Erythroblast (primary cell): ENCODE measurements at places on chromosomes 11 and 22.
A peak's percentile ranks its signal among the peaks of the same experiment; 100 is the strongest.

DNA sequence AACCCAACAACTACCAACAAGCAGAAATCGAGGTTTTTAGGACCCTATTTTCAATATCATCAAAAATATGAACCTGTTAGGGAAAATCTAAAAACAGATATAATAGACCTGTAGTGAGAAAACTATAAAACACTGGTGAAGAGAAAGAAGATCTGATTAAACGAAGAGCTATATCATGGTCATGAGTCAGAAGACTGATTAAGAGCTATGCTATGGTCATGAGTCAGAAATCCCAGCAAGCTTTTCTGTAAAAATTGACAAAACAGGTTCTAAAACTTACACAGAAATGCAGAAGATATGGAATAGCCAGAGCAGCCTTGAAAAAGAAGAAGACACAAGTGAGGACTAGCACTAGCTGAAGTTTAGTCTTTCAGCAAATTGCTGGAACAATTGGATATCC is 345.0 kb downstream of the TBC1D22A start:
- peak; percentile 57 for DNase-seq

DNA sequence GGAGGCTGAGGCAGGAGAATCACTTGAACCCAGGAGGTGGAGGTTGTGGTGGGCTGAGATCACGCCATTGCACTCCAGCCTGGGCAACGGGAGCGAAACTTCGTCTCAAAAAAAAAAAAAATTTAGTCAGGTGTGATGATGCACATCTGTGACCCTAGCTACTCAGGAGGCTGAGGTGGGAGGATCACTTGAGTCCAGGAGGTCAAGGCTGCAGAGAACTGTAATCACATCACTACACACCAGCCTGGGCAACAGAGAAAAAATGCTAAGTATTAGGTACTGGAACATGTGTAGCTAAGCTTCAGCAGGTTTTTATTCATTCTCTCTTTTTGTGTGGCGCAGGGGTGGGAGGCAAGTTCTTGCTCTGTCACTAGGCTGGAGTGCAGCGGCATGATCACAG is 64.2 kb upstream of the SLN start:
- DNase-seq: no peak

- DNase-seq: no peak
Measured at GRCh38 chr11:61061081-61061826, 41.0 kb upstream of the CD5 start.

DNA sequence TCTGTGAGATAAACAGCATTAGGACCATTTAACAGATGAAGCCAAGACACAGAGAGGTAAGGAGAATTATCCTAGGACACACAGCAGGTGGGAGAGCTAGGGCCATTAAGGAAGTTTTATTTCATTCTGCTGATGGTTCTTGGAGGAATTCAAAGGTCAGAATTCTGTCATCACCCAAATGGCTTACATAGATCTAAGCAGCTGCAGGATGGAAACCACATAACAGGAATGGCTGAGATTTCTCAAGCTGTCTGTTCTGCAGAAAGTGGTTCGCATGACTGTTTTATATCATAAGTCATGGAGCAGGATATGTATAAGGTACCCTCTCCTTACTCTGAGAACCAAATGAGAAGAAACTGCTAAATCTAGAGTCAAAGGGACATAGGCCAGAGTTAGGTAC is 163.2 kb upstream of the NARS2 start:
- DNase-seq: no peak

- peak; percentile 75 for DNase-seq
Measured at GRCh38 chr11:68206211-68206610, 6.9 kb downstream of the KMT5B start.

GRCh38 chr22:44684506-44685383 is 17.3 kb upstream of the PRR5 start:
- DNase-seq: peak; percentile 97

DNA sequence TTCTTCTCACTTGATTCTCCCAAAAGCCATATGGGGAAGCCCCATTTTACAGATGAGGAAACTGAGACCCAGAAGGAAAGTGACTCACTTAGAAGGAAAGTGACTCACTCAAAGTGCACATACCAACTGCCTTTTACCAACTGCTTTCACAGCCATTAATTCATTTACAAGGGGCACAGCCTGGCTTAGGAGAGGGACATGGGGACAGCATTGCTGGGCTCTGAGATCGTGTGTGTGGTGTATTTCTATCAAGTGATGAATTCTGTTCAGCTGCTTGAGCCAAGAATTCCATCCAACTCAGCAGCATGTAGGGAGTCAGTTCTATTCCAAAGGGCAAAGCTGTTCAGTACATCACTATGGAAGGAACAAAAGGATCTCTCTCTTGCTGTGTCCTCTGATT is 23.5 kb upstream of the PAK1 start:
- no peak for DNase-seq

DNA sequence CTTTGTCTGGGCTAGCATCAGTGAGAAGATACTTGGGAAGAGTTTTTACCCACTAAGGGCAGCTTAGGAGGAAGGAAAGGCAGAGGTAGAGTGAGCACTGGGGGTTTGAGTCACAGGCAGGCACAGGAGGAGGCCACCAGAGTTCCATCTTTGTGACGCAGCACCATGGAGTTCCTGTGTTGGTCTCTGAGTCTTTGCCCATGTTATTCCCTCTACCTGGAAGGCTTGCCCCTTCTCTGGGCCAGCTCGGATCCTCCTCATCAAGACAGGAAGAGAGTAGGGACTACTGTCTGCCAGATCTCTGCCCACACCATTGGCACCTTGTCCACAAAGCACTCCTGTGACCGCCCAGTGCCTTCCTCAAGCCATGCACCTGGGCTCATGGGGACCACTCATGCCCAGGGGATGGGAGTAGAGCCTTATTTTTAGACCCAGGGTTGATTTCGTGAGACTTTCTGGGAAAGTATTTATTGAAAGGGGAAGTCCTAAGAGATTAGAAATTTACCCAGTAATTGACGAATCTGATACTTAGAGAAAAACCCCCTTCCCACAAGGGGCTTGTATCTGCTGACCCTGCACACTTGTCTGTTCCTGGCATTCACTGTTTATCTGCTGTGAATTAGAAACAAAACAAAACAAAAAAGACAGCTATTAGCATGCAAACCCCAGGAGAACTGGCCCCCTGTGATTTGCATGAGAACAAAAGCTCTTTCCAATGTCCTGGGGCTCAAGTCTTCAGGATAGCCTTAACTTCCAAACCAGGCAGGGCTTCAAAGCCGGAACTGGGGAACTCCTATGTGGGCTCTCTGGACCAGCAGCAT is 35.9 kb upstream of the MYEOV start:
- no peak for DNase-seq

DNA sequence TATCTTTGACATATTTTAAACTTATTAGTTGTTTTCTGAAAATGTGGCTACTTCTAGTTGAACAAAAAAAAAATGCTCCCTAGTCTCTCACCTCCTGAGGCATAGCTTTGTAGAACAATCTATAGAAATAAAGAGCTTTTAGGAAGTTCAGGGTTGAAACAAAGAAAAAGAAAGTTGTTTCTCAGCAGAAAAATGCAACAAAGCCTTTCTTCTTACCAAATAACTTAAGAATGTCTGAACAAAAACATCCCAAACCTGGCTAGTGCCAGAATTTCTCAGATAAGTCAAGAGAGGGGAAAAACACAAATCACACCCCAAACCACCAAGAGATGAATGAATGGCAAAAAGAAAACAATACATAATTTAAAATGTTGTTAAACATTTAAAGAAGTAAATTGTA is 114.1 kb downstream of the MAML2 start:
- DNase-seq: no peak

DNA sequence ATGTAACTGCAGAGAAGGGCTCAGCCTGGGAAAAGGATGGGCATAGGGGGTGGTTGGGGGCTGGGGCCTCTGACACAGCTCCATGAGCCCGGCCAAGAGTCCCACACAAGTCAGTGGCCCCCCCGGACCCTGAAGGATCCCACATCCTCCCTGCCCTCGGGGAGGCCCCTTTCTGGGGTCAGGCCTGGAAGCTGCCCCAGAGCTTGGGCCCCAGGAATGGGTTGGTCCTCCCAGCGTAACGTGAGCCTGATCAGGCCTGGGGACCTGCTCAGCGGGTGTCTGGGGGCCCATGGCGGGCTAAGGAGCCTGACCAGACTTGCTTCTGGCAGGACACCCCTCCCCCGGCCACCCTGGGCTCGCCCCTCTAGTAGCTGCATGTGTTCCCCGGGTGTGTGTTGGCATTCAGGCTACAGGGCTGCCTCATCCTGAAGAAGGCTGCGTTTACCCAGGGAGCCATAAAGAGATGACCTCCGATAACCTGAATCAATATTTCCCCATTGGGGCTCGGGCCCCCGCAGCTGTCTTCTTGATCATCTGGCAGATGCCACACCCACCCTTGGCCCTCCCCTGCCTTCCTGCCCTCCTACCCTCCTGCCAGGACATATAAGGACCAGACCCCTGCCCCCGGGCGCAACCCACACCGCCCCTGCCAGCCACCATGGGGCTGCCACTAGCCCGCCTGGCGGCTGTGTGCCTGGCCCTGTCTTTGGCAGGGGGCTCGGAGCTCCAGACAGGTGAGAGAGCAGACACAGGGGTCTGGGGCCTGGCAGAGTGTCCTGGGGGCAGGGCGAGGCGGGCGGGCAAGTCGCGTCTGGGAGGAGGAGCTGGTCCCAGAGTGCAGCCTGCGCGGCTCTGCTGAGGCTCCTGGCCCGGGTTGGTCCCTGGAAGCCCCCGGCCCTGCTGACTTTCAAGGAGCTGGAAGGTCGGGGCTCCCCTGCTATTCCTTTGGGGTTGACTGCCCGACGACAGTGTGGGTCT is at the start of gene MUC2:
Gene MUC2, plus strand, starts transcription at position 631 of the 978 bp plus-strand sequence.
- DNase-seq: no peak

GRCh38 chr22:25777870-25778269 is 35.9 kb downstream of the MYO18B start:
- peak; percentile 47 for DNase-seq

DNA sequence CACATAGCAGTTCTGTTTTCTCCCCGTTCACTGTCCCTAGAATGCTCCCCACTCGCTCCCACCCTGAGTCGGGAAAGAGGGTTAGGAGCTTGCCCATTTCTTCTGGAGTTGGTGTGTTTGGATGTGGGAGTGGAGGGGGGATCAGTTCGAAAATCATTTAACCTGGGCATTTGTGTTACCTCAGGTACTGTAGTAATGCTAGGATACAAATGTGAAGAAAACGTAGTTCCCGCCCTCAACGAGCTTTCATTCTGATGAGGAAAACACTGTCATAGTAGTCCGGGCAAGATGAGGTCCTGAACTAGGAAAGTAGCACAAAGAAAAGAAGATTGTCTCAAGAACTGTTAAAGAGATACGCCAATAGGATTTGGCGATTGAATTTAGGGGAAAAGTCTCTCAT is 539 bp downstream of the SDHD start:
- peak; percentile 50 for DNase-seq

DNA sequence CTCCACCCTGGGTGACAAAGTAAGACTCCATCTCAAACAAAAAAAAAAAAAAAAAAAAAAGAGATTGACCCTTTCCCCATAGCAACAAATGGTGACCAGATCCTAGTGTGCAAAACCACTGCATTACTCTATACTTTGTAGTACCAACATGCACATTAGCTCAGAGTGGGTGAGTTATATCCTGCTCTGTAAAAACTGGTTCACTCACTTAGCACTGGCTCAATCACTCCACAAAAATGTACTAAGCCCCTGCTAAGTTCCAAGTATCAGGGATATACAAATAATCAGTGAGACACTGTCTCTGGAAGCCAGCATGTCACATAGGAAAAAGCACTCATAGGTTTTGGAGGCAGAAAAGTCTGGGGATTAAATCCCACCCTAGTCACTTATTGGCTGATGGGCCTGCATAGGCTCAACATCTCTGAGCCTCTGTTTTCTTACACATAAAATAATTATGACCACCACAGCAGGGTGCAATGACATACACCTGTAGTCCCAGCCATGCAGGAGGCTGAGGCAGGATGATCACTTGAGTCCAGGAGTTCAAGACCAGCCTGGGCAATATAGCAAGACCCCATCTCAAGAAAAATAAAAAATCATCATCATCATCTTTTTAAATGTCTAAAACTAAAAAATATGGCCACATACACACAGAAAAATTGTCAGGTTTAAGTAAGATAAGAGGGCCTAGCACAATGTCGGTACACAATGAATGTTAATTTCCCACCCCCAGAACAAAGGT is 11.9 kb downstream of the FAM168A start:
- no peak for DNase-seq

- no peak for DNase-seq
Measured at GRCh38 chr11:33861386-33861785, 30.5 kb downstream of the LMO2 start.

GRCh38 chr11:75796091-75796435 is 18.9 kb upstream of the UVRAG start:
- DNase-seq: no peak

DNA sequence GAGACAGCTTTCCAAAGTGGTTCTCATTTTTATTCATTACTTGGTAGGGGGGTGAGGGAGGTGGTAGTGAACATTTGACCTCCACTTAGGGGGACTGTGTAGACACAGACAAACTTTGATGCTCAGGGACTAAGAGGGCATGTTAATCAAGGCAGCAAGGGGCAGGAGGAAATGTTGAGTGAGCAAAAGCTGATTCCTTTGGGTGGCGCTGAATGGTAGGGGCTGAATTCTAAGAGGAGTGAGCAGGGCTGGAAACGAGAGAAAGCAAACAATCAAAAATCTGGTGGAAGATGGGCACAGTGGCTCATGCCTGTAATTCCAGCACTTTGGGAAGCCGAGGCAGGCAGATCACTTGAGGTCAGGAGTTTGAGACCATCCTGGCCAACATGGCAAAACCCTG is 164.8 kb upstream of the BDNF start:
- no peak for DNase-seq
